ENCODE measurements at places on chromosomes 13 and 19. TPM values are rescaled to one million over a fixed set of nuclear protein-coding genes. Genes with fewer than 3 reads are reported as not detected.
A peak's percentile ranks its signal among the peaks of the same experiment; 100 is the strongest.

DNA sequence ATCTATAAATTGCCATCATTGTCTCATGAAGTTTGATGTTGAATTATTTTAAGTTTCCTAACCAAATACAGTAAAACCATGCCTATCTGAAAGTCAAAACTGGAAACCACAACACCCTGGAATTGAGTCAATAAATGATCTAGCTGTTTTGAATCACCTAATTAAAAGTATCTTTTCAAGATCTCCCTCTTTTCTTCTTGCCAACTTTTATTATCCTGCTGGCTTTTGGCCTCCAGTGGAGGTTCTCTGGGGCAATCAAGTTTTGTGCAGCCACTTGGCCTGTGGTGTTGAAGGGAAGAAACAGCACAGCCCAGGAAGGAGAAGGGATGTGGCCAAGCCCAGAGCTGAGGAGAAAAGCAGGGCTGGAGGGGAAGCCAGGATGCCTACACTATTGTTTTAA is 255.4 kb downstream of the COG6 start:
- H3K4me3 ChIP-seq: no peak overlapping the region
- H3K27me3 ChIP-seq: no peaks in the 10 kb centered on the region
- H3K36me3 ChIP-seq: no peaks in the 10 kb centered on the region
- no peaks in the 10 kb centered on the region for H3K4me1 ChIP-seq
- H3K27ac ChIP-seq: no peak overlapping the region

DNA sequence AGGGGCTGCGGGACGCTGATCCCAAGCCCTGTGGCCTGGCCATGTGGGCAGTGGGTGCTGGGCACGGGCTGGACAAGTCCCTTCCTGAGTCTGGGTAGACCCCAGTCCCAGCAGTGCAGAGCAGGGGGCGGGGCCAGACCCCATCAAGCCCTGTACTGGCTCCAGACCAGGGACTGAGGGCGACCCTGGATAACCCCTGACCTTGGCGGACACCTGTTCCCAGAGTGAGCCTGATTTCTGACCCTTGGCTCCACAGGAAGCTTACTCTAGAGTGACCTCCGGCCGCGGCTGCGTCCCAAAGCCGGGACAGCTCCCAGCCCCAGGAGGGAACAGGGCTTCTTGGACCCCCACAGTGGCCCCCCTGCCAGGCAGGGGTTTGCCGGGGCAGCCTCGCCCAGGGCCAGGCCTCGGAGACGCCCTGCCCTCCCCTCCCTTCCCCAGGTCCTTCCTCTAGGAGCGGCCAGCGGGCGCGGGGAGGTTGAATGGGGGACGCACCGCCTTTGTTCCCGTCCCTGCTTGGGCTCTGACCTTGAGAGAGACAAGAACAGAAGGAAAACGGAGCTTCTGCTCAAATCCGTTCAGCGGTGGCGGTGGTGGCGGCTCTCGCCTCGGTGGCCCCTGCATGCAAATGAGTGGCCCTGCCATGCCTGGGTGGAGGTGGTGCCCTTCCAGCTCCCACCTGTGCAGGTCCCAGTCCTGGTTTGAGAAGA is 2.3 kb upstream of the EFNA2 start:
- H3K4me3 ChIP-seq: no peak overlapping the region
- H3K4me1 ChIP-seq: no peaks in the 10 kb centered on the region
- H3K36me3 ChIP-seq: no peaks in the 10 kb centered on the region

GRCh38 chr13:112572366-112572765 is 15.6 kb downstream of the TUBGCP3 start:
- peaks cover 3% of the 10 kb centered on the region for H3K36me3 ChIP-seq
- no peak overlapping the region for H3K27ac ChIP-seq
- H3K27me3 ChIP-seq: no peaks in the 10 kb centered on the region
- peaks cover 35% of the 10 kb centered on the region for H3K4me1 ChIP-seq

- H3K27me3 ChIP-seq: no peaks in the 10 kb centered on the region
- no peak overlapping the region for H3K27ac ChIP-seq
Measured at GRCh38 chr19:54029930-54030490, 33.7 kb downstream of the VSTM1 start.

DNA sequence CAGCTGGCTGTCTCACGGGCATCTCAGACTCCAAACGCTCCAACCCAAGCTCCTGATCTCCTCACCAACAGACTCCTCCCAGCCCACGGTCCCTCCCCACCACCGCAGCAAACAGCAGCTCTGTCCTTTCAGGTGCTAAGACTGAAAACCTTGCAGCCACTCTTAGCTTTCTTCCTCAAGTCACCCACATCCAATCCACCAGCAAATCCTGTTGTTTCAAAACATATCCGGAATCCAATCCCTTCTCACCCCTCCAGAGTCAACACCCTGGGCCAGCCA is 20.8 kb downstream of the C19orf81 start:
- no peaks in the 10 kb centered on the region for H3K4me1 ChIP-seq
- H3K36me3 ChIP-seq: no peaks in the 10 kb centered on the region
- no peak for DNase-seq
- no peak overlapping the region for H3K27ac ChIP-seq
- H3K27me3 ChIP-seq: peaks cover 21% of the 10 kb centered on the region

GRCh38 chr13:71712988-71713653 is 153.9 kb downstream of the DACH1 start:
- no peaks in the 10 kb centered on the region for H3K36me3 ChIP-seq
- H3K27ac ChIP-seq: no peak overlapping the region
- no peak overlapping the region for H3K4me3 ChIP-seq
- DNase-seq: peak; percentile 92
- H3K4me1 ChIP-seq: peaks cover 5% of the 10 kb centered on the region

DNA sequence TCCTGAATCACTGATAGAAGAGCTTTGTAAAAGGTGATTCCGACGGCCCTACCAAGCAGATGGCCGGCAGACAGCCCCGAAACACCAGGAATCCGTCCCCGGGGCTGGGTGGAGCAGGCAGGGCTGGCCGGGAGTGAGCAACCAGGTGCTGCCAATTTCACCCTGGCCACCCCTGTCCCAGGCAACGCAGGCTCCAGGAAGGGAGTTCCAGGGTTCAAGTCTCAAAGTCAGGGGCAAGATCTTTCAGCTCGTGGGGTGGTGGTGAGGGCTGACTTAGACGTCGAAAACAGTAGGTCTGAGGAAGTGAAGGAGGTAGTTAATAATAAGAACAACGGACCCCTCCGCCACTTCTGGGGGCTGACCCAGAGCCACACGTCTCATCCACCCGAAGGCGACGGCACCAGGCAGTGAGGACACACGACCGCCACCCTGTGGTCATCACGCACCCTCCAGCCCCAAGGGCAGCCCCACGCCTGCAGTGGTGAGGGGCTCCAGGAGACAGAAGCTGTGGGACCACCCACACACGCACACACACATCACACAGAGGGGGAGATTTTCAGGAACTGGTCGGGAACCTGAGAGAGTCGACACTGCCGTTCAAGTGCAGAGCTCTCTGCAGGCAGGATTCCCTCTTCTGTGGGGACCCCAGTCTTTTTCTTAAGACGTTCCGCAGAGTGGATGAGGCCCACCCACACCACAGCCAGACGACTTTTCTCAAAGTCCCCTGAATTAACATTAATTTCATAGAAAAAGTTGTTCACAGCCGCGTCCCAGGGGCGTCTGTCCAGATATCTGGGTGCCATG is 67.2 kb downstream of the SPACA7 start:
- H3K27ac ChIP-seq: no peak overlapping the region
- no peaks in the 10 kb centered on the region for H3K27me3 ChIP-seq
- H3K36me3 ChIP-seq: no peaks in the 10 kb centered on the region

DNA sequence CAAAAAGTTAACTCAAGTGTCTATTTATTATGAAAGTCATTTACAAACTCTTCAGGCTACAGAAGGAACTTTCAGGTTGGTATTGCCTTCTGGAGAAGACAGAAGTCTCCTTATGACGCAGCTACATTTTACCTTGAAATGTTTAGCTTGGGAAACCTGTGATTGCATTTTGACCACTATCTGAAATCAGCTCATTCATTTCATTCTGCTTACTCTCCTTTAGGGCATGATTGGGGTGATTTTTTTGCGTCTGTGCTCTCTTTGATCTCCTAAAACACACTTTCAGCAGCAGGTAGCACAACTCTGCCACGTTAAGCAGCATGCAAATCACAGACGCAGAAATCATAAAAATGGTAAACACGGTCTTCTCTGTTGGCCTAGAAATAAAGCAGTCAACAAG is 9.6 kb downstream of the GJB6 start:
- no peaks in the 10 kb centered on the region for H3K36me3 ChIP-seq
- no peak overlapping the region for H3K27ac ChIP-seq
- H3K4me3 ChIP-seq: no peak overlapping the region
- H3K4me1 ChIP-seq: no peaks in the 10 kb centered on the region
- peaks cover 4% of the 10 kb centered on the region for H3K27me3 ChIP-seq
- DNase-seq: no peak

- H3K36me3 ChIP-seq: no peaks in the 10 kb centered on the region
- no peak for DNase-seq
- H3K27me3 ChIP-seq: no peaks in the 10 kb centered on the region
- H3K27ac ChIP-seq: no peak overlapping the region
Measured at GRCh38 chr13:38979891-38980749, 10.5 kb downstream of the STOML3 start.

- no peaks in the 10 kb centered on the region for H3K36me3 ChIP-seq
- no peaks in the 10 kb centered on the region for H3K4me1 ChIP-seq
- no peak overlapping the region for H3K27ac ChIP-seq
- H3K4me3 ChIP-seq: no peak overlapping the region
- no peaks in the 10 kb centered on the region for H3K27me3 ChIP-seq
Measured at GRCh38 chr13:71056581-71056980, 810.4 kb downstream of the DACH1 start.

- H3K4me1 ChIP-seq: peaks cover 45% of the 10 kb centered on the region
- no peak overlapping the region for H3K27ac ChIP-seq
- DNase-seq: peak; percentile 55
- peaks cover 5% of the 10 kb centered on the region for H3K36me3 ChIP-seq
- no peak overlapping the region for H3K4me3 ChIP-seq
- no peaks in the 10 kb centered on the region for H3K27me3 ChIP-seq
Measured at GRCh38 chr13:45393941-45394570, 24.1 kb downstream of the SLC25A30 start.

GRCh38 chr19:38596057-38596981 is 21.4 kb downstream of the MAP4K1 start:
- peak; percentile 15 for DNase-seq
- no peaks in the 10 kb centered on the region for H3K36me3 ChIP-seq
- H3K27me3 ChIP-seq: no peaks in the 10 kb centered on the region
- H3K27ac ChIP-seq: no peak overlapping the region
- no peaks in the 10 kb centered on the region for H3K4me1 ChIP-seq

DNA sequence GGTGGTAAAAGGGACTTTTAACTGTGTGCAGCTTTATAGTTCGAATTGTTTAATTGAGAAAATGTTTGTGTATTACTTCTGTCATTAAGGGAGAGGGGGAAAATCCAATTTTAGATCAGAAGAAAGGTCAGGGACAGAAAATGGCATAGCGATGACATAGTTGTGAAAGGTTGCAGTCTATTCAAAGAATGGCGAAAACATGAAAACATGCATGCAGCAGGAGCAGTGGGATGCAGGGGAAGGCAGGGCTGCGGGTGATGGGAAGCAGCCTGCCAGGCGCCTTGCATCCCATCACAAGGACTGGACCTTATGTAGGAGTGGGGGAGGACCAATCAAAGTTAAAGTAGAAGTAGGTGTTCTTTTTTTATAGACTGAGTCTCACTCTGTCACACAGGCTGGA is 125.9 kb downstream of the CDK8 start:
- DNase-seq: no peak
- no peak overlapping the region for H3K27ac ChIP-seq

DNA sequence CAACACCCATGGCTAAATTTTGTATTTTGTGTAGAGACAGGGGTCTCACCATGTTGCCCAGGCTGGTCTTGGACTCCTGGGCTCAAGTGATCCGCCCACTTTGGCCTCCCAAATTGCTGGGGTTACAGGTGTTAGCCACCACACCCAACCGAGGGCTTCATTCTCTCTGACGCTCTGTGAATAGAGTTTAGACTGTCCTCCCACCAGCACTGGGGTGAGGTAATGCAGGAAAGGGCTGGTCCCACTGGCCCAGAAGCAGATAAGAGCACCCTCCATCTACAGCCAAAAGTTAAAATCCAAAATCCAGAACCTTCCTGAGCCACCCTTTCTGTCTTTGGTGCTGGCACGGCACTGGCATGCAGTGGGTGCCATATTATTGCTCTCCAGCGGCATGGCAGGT is 31.8 kb upstream of the HOMER3 start:
- no peaks in the 10 kb centered on the region for H3K27me3 ChIP-seq
- DNase-seq: peak; percentile 23
- H3K4me1 ChIP-seq: peaks cover 27% of the 10 kb centered on the region
- H3K27ac ChIP-seq: peak overlapping the region; percentile 63
- no peaks in the 10 kb centered on the region for H3K36me3 ChIP-seq

- DNase-seq: no peak
- no peaks in the 10 kb centered on the region for H3K36me3 ChIP-seq
- H3K27ac ChIP-seq: no peak overlapping the region
- H3K4me1 ChIP-seq: no peaks in the 10 kb centered on the region
Measured at GRCh38 chr19:30327331-30327730, 44.9 kb upstream of the ZNF536 start.

DNA sequence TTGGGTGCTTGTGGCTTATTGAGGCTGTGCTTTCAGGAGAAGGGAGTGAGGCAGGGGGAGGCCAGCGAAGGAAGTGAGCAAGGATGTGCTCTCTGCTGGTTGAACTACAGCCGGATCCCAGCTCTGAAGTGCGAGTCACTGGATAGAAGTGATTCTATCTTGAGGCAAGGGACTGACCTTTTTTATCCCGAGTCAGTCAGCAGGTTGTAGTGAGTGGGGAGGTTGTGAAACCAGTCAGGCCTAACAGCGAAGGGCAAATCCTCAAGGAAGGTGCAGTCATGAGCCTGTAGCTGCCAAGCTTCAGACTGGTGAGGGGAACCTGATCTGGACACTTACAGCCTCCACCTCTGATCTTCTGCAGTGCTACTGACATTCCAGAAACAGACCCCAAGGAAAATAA is 18.6 kb downstream of the SCEL start:
- no peaks in the 10 kb centered on the region for H3K4me1 ChIP-seq
- H3K27ac ChIP-seq: no peak overlapping the region
- no peak overlapping the region for H3K4me3 ChIP-seq
- H3K36me3 ChIP-seq: no peaks in the 10 kb centered on the region

GRCh38 chr19:10068205-10068604 is 17.9 kb upstream of the SHFL start:
- DNase-seq: no peak
- no peak overlapping the region for H3K4me3 ChIP-seq
- no peaks in the 10 kb centered on the region for H3K27me3 ChIP-seq

The SMIM17 gene
- 1.4 TPM for total RNA-seq

The RYR1 gene
- not detected for total RNA-seq

The EPSTI1 gene
- total RNA-seq: 3.1 TPM

The ZNF439 gene
- total RNA-seq: not detected

The IZUMO2 gene
- total RNA-seq: not detected

The ERCC1 gene
- 81.8 TPM for total RNA-seq

The RDH8 gene
- not detected for total RNA-seq

The WDR88 gene
- total RNA-seq: not detected
